Hepatocyte (in vitro differentiated cells): ENCODE measurements at places on chromosomes 12 and 14. TPM values are rescaled to one million over a fixed set of nuclear protein-coding genes. Genes with fewer than 3 reads are reported as not detected.

DNA sequence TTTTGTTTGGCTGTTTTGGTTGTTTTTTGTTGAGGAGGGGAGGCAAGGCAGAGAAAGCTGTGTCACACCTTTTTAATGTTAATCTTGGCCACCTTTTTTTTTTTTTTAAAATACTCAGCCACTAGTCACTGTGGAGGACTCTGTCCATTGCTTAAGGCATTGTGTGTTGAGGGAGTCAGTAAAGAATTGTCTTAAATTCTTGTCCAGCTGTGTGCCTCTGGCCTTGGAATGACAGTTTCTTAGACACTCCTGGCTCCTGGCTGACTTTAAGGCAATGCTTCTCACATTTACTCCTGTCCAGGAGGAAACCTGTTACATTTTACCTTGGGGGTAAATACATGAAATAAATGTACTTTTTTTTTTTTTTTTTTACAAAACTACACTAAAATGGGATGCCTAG, 18.1 kb upstream of the SMCO2 start:
- H3K4me1 ChIP-seq: peaks cover 3% of the 10 kb centered on the region
- H3K27ac ChIP-seq: no peak overlapping the region
- no peak overlapping the region for H3K4me3 ChIP-seq
- no peaks in the 10 kb centered on the region for H3K36me3 ChIP-seq
- H3K27me3 ChIP-seq: no peaks in the 10 kb centered on the region

GRCh38 chr12:45166056-45166455, 49.8 kb upstream of the ANO6 start:
- no peak overlapping the region for H3K27ac ChIP-seq
- no peaks in the 10 kb centered on the region for H3K27me3 ChIP-seq
- no peaks in the 10 kb centered on the region for H3K36me3 ChIP-seq
- no peak for DNase-seq
- H3K4me1 ChIP-seq: no peaks in the 10 kb centered on the region
- H3K4me3 ChIP-seq: no peak overlapping the region

GRCh38 chr12:111693818-111694217, 8.0 kb downstream of the ACAD10 start:
- H3K27ac ChIP-seq: no peak overlapping the region
- H3K4me3 ChIP-seq: no peak overlapping the region
- no peaks in the 10 kb centered on the region for H3K27me3 ChIP-seq
- H3K4me1 ChIP-seq: no peaks in the 10 kb centered on the region
- no peaks in the 10 kb centered on the region for H3K36me3 ChIP-seq

GRCh38 chr12:15979096-15980092, 68.3 kb downstream of the DERA start:
- H3K36me3 ChIP-seq: no peaks in the 10 kb centered on the region
- no peak overlapping the region for H3K4me3 ChIP-seq
- peak; percentile 52 for DNase-seq
- peaks cover 39% of the 10 kb centered on the region for H3K4me1 ChIP-seq
- no peaks in the 10 kb centered on the region for H3K27me3 ChIP-seq
- peak overlapping the region; percentile 81 for H3K27ac ChIP-seq

- no peak for DNase-seq
- peak overlapping the region; percentile 84 for H3K27ac ChIP-seq
- no peaks in the 10 kb centered on the region for H3K27me3 ChIP-seq
- peaks cover 30% of the 10 kb centered on the region for H3K4me1 ChIP-seq
- no peak overlapping the region for H3K4me3 ChIP-seq
Measured at GRCh38 chr12:55718624-55719275, 1.4 kb upstream of the RDH5 start.

- H3K27me3 ChIP-seq: peaks cover 23% of the 10 kb centered on the region
- no peak for DNase-seq
- H3K4me3 ChIP-seq: no peak overlapping the region
- H3K4me1 ChIP-seq: no peaks in the 10 kb centered on the region
- H3K27ac ChIP-seq: no peak overlapping the region
Measured at GRCh38 chr12:3556716-3557115, 65.7 kb downstream of the PRMT8 start.

DNA sequence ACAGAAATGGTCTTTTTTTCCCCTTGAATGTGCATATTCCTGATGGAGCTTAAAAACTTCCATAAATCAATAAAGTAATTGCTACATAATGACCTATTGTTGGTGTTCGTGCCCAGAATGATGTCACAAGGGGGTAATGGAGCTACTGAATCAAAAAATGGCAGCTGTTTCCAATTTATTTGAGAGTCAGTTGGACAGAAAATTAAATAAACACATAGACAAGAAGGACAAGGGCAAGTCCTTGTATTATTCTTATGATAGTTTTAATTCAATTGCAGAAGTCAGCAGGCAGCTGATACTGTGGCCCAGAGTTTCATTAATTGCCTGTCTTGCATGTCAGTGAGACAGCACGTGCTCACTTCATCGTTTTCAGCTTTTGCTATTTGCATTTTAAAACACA, 473.5 kb downstream of the ETNK1 start:
- H3K27ac ChIP-seq: no peak overlapping the region
- H3K36me3 ChIP-seq: no peaks in the 10 kb centered on the region
- H3K27me3 ChIP-seq: no peaks in the 10 kb centered on the region
- no peaks in the 10 kb centered on the region for H3K4me1 ChIP-seq

Gene JKAMP
- total RNA-seq: 83.8 and 94.9 TPM in 2 replicates

Gene APOLD1
- total RNA-seq: 5.6 and 6.0 TPM in 2 replicates

Gene LRTM2
- total RNA-seq: not detected in 2 replicates

Gene C1QL4
- not detected in 2 replicates for total RNA-seq

Gene CNTN1
- 2.4 and 4.1 TPM in 2 replicates for total RNA-seq

Gene PMCH
- 1.3 TPM in 1 of 2 replicates, not detected in the other for total RNA-seq

Gene ACSM4
- not detected in 2 replicates for total RNA-seq
